Right ventricle myocardium inferior (tissue), 1 donor: ENCODE measurements at places on chromosomes 4 and X. TPM values are rescaled to one million over a fixed set of nuclear protein-coding genes. Genes with fewer than 3 reads are reported as not detected.

- DNase-seq: peak; percentile 52
Measured at GRCh38 chr4:8087921-8088495, 70.6 kb downstream of the ABLIM2 start.

Gene DMRTC1
- total RNA-seq: not detected

DNA sequence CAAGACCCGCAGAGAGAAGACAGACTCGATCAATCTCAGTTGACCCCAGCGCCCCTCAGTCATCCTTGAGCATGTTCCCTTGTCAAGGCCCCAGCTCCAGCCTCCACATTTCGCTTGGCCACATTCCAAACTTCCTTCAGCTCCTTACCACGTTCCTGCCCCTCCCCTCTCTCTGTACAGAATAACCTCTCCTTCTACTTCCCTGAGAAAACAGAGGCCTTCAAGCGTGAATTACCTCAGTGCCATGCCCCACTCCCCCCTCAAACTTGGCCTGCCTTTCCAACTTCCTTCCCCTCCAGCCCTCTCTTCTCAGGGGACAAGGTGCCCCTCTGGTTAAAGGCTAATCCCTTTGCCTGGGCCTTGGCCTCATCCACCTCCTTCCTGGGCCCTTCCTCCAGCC is 3.2 kb upstream of the RIPPLY1 start:
- DNase-seq: no peak

DNA sequence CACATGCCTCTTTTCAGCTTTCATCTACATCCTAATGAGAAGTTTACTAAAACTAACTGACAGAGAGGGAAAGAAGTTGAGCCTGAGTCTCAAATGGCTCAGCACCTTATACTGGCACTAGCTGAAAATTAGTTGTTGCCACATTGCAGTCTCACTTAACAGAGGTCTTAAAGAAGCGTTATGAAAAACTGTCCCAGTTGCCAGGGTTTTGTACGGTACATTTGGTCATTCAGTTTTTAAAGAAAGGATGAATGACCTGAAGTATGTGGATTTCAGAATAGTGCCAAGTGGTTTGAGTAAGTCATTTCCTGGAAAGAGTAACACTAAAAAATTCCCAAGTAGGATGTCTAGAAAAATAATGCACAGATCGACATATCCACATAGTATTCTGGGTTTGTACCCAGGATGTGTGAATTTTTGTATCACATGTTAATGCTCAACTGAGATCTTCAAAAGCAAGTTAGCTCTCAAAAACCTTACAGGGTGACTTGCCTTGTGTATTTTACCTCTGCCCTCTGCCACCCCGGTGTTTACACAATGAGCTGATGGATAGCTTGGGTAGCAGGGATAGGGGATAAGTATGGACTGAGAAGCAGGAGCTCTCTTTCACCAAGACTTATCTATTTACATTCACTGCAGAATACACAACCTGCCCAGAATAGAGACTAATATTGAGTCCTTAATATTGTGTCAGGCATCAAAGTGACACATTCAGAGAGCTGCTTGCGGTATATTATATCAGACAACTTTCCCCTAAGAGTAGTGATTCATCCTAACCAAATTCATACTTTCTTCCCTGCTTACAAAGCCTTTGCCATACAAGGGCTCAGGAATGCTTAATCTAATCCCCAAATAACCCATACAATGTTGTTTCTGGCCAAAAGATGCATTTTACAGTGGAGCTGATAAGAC is 1075.7 kb upstream of the PABPC4L start:
- no peak for DNase-seq

GRCh38 chr4:24748758-24749350 is 46.5 kb upstream of the SOD3 start:
- no peak for DNase-seq

DNA sequence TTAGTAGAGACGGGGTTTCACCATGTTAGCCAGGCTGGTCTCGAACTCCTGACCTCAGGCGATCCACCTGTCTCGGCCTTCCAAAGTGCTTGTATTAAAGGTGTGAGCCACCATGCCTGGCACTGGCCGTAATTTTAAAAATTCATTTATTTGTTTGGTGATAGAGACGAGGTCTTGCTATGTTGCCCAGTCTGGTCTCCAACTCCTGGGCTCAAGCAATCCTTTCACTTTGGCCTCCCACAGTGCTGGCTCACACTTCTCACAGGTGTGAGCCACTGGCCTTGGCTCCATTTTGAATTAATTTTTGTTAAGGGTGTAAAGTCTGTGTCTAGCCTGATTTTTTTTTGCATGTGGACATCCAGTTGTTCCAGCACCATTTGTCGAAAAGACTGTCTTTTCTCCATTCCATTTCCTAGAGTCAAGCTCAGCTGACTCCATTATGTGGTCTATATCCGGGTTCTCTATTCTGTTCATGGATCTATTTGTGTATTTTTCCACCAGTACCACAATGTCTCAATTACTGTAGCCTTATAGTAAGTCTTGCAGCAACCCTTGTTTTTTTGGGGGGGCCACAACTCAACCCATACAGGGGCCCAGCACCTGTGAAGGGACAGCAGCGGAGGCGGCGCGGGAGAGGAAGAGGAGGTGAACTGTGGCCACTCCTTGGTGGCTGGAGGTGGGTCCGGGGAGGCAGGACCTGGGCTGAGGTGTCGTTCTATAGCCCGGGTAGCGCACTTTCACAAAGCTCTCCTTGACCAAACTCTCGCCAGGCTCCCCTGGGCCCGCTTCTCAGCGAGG is 1.5 kb upstream of the NSD2 start:
- DNase-seq: no peak

- no peak for DNase-seq
Measured at GRCh38 chr4:149999485-150000074, 78.7 kb upstream of the DCLK2 start.

DNA sequence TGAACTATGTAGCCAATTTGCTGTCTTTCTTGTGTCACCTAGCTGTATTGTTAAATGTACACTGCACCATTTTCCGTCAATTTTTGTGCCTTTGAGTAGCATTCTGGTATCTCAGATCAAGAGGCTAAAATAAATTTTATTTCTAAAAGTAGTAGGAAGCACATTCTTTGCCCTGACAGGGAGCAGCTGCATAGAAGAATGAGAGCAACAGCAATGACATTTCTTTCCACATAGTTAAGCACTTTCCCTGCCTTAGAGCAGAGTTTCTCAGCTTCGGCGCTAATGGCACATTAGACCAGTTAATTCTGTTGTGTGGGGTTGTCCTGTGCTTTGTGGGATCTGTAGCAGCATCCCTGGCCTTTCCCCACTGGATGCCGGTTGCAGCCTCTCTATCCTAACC is 173.9 kb downstream of the CHIC2 start:
- no peak for DNase-seq

DNA sequence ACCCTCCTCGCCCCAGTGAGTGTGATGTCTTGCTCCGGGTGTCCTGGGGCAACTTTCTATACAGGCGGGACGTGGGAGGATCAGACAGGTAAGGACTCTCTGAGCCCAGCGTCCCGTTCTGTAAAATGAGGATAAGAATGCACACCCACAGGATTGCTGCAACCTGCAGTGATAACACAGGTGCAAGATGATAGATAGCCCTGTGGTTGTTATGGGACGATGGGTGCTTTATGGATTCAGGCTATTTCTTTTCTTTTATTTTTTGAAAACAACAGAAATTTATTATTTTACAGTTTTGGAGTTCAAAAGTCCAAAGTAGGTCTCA is 28.6 kb downstream of the BEX3 start:
- DNase-seq: no peak

Gene LARP1B
- 15.4 TPM for total RNA-seq

- no peak for DNase-seq
Measured at GRCh38 chrX:12595720-12596119, 195.5 kb upstream of the PRPS2 start.

Gene BEND4
- 0.05 TPM for total RNA-seq

Gene STOX2
- 9.9 TPM for total RNA-seq

- DNase-seq: no peak
Measured at GRCh38 chrX:125093852-125094251, 225.8 kb upstream of the TEX13C start.

GRCh38 chrX:106702636-106703035 is 23.9 kb upstream of the RNF128 start:
- no peak for DNase-seq

DNA sequence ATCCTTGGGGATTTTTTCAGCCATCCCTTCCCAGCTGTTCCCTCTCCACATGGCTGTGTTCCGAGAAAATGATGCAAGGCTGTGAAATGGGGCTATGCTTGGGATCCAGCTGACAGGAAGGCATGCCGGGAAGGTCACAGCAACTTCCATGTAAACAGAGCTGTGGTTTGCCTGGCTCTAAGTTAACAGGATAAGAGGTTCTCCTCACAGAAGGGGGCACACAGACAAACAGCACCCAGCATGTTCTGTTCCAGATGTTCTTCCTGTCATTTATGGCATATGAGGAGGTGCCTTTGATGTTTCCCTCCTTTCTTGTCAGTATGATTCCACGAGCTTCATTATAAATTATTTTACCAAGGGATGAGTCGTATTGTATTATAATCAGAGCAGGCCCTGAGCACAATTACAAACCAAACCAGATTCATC is 220.7 kb downstream of the ANTXR2 start:
- DNase-seq: peak; percentile 53

- no peak for DNase-seq
Measured at GRCh38 chr4:96736352-96736889, 896.5 kb downstream of the PDHA2 start.

GRCh38 chr4:84500386-84501201 is 1.5 kb upstream of the NKX6-1 start:
- DNase-seq: no peak

GRCh38 chrX:41512394-41512793 is 65.3 kb downstream of the NYX start:
- no peak for DNase-seq

Gene HDX
- total RNA-seq: 0.87 TPM

DNA sequence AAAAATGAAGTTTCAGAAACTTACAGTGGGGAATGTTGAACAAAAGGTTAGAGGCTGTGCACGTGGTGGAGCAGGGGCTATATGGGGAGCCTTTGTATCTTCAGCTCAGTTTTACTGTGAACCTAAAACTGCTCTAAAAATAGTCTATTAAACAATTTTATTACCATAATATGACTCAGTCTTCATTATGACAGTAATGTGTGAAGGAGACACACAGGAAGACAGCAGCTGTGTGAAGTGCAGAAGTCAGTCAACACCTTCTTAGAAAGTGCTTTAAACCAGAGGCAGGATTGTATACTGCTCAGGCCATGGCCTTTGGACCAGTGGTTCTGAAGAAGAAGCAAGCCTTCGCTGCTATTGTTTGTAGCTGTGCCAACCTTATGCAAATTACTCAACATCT is 89.7 kb downstream of the ARHGAP10 start:
- no peak for DNase-seq

DNA sequence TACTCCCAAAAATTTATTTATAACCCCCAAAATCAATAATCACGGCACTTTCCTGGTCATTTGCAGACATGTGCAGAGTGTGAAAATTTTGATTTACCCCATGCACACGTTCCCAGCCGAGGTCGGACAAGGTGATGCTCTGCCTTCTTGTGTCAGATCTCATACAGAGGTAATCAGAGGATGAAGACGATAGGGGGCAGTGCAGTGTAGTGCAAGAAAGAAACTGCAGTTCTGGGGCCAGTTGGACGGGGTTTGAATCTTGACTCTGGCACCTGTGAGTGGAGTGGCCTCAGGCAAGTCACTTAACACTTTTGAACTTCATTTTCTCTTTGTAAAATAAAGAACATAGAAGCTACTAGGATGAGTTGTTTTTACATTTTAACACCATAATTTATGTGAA is 88.4 kb downstream of the FRMPD3 start:
- no peak for DNase-seq

DNA sequence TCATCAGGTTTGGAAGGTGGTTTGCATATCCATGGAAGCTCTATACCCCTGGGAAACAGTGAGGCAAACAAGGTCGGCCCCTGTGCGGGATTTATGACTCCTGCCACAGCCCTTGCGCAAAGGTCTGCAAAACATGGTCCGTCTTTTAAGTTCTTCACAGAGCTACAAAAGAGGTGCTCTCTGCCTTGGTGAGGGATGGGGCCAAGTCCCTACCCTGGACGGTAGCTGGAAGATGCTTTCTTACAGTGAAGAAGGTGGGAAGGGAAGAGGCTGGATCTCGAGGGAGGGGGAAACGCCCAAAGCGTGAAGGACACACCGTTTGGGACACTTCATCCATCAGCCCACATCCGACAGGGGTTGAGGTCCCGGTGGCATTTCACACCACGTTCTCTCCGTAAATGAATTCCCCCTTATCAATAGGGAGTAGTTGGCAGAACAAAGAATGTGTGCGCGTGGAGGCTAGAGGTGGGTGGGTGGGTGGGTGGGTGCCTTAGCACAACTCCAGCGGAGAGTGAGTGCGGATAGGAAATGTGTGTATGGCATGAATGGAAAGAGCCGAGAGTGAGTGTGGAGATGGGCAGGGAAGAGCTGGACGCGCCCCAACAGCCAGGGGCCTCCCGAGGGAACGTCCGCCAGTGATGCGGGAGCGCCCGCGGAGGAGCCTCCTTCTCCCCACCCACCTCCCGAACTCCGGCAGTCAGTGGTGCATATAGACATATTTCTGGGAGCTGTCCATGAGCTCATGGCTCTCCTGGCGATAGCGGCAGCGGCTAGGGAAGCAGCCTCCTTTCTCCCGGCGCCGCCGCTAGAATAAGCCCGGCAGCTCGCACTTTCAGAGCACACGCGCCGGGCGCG is 68.3 kb downstream of the LARP7 start:
- DNase-seq: peak; percentile 71
